ENCODE measurements at places on chromosomes 16 and 17.

DNA sequence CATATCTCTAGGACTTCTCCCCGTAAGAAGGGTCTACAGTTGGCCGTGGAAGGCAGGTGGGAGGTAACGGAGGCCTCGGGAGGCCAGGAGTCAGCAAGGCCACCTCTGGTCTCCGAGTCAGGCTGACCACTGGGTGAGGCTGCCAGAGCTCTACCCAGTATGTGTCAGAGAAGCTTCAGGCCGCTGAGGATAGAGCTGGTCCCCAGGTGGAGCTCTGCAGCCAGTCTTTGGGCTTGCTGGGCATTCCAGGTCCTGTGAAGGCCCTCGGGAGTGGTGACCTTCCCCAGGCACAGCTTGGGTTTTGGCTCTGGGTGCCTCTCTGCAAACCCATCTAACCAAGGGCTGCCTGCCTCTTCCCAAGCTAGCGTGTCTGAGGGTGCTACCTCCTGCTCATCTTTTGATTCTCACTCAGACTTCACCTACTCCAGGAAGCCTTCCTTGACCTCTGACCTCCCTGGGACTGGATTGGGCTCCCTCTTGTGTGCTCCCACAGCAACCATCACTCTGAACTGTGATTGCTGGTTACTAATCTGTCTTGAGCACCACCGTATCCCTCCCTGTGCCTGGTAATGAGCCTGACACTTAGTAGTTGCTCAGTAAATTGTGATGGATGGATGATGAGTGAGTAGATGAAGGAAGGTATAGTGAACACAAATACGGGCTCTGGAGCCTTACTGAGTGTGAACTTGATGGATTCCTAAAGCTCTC, 22.3 kb downstream of the RHBDL3 start:
- DNase-seq, result no peak

DNA sequence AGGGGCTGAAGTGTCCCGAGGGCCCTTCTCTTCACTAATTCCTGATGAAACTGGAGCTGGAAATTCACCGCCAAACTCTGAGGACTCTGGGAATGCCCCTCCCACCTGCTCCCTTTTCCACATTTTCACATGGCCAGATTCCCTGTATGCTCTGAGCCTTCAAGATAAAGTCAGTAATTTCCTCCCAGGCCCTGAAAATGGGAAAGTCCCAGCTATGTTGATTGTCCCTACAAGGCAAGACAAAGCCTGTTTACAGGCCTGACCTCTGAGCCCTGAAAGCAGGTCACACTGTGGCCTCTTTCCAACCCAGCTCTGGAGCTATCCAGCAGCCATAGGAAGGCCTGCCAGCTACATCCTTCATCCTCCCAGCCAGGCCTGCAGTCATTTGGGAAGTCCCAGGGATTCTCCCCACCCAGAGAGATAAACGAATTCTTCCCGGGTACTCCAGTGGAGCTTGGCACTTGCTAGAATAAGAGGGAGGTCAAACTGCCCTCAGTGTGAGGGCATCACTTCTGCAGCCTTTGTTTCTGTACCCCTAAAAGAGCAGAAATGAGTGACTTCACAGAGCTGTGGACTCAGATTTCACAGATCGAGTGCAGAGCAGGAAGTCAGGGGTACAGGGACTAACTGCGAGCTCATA, 19.6 kb upstream of the CCL2 start:
- no peak for DNase-seq

- no peak for DNase-seq
These were observed 25.8 kb downstream of the WSB1 start for GRCh38 chr17:27319541-27320221.

DNA sequence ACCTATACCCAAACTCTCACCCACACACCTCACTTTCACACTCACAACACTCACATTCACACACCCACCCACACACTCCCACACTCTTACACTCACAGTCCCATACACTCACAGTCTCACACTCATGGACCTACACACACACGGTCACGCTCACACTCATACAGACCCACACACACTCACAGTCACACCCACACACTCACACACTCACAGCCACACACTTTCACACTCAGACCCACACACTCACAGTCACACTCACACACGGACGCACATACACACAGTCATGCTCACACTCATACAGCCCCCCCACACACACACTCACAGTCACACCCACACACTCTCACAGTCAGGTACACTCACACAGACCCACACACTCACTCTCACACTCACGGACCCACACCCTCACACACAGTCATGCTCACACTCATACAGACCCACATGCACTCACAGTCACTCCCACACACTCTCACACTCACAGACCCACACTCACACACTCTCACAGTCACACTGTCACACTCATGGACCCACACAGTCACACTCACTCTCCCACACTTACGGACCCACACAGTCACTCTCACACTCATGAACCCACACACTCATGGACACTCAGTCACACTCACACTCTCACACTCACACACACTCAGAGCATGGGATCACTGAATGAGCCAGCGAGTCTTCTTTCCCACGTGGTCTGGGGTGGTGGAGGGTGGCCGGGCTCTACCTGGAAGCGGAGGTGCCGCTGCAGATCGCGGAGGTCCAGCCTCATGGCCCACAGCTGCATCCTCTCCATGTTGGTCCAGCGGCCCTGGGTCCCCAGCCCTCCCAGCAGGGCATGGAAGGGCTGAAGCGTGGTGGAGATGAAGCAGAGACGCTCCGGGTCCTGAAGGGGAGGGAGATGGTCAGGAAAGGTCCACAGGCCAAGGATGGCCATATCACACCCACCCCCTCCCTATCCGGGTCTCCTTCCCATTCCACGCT, 5.1 kb downstream of the IL27 start:
- DNase-seq, result no peak

DNA sequence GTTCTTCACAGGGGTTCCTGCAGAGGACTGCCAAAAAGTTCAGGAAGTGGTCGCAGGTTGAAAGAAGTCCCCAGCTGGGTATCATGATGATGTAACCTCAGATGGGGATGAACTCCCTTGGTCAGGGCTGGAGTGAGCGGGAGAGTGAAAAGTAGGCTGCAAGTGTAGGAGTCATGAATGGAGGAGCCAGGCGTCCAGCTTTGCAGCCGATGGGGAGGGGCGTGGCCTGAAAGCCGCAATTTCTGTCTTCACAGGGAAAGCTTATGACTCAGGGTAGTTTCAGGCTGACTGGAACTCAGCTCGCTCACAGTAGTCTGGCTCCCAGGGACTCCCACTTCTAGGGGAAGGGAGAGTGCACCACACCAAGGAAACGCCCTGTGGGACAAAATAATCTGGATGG, 70.0 kb upstream of the HS3ST3A1 start:
- DNase-seq, result no peak

GRCh38 chr16:89175280-89176146, 4.0 kb downstream of the CDH15 start:
- no peak for DNase-seq

DNA sequence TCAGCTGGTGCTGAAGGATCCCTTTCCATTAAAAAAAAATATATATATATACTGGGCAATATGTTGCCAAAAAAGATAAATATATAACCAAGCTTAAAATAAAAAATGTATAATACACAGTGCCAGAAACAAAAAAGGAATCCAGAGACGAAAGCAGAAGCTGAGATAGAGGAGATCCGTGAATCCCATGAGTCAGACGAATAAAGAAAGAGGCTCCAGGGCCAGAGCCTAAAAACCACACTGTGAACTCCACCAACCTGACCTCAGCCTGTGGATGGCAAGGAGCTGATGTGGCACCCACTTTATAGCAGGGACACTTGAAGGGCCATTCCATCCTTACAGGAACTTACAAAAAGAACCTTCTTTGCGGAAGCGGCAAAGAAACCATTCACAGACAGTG, 34.8 kb downstream of the PITPNM3 start:
- no peak for DNase-seq

Data from stimulated activated CD8-positive, alpha-beta memory T cell treated with anti-CD3 and anti-CD28 coated beads, Interleukin-15, amount 100 ng/mL, for 24 hours (primary cell).